ENCODE measurements at places on chromosomes 2 and 18.

GRCh38 chr2:100208141-100208770, 65.9 kb upstream of the AFF3 start:
- DNase-seq: no peak

DNA sequence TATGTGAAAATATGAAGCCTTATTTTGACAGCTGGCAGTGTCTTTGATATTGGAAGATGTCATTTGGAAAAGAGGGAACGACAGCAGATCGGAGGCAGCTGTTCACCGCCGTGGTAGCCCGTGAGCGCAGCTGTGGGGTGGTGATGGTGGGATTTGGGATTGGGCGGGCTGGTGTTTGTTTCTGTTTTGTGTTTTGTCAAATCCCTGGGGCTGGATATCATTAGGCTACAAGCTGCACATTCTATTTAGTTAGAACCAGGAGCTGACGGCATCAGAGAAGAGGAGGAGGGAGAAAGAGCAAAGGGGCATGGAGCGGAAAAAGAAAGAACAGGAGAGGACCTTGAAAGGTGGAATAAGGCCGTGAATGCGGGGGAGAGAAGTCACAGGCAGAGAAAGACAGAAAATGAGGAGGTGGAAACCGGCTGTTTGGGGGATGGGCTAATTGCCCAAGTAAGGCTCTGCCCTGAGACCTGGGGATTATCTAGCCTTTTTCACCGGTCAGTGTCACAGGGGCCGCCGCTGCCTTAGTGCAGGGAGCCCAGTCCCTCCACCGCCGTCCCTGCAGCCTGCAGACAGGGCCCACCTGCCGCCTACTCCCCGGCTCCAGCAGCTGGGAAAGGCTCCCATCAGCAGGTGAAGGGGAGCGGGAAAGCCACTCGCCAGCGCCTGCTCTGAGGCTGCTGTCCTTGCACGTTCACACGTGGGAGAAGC, 88.0 kb downstream of the ZCCHC2 start:
- DNase-seq: no peak

DNA sequence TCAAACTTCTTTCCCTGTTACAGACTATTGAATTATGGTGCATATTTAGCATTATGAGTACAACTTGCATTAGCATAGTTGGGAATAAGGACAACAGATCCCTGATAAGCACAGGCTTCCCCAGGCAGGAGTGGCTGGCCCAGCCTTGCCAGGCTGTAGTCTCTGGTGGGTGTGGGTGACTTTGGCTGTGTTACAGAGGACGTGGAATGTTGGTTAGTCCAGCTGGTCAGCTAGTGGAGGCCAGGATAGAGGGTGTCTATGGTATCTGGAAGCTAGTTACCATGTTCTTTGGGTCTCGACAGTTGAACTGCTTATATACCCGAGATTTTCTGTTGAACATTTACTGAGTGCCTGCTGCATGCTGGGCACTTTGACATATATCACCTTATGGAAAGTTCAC, 4.7 kb downstream of the SH3RF3 start:
- DNase-seq: no peak

GRCh38 chr2:121178730-121179129, 106.3 kb downstream of the TFCP2L1 start:
- no peak for DNase-seq

GRCh38 chr2:68565858-68566257, 77.5 kb upstream of the PROKR1 start:
- no peak for DNase-seq

GRCh38 chr2:218286570-218287459, 5.5 kb downstream of the TMBIM1 start:
- peak; percentile 23 for DNase-seq

DNA sequence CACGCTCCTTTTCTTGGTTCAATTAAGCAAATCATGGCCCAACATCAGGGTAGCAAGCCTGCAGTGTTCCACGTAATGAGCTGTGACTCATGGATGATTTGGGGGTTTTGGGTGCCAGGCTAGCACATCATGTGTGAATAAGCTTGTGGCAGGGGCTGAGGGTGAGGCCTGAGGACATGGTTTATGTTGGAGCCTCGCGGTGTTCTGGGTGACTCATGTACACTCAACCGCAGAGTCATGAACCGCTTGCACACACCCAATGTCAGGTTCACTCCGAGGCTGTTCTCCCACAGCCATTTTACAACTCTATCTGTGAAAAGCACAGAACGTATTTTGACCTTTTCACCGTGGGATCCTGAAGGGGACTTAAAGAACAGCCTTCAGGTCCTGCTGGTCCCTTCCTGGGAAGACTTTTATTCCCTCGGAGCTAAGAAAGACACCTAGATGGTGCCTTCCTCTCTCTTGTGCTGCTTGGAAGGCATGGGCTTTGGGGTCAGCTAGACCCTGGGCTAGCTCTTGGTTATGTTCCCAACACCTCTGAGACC, 139.9 kb upstream of the ZEB2 start:
- DNase-seq: no peak

DNA sequence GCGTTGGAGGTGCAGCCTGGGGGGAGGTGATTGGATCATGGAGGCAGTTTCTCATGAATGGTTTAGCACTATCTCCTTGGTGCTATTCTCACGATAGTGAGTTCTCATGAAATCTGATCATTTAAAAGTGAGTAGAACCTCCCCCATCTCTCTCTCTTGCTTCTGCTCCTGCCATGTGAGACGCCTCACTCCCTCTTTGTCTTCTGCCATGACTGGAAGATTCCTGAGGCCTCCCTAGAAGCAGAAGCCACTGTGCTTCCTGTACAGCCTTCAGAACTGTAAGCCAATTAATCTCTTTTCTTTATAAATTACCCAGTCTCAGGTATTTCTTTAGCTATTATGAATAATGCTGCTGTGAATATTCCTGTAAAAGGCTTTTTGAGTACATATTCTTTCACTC, 52.9 kb downstream of the SERPINB7 start:
- no peak for DNase-seq

- DNase-seq: no peak
These were observed 1006.1 kb upstream of the CELF4 start for GRCh38 chr18:38571651-38572050.

DNA sequence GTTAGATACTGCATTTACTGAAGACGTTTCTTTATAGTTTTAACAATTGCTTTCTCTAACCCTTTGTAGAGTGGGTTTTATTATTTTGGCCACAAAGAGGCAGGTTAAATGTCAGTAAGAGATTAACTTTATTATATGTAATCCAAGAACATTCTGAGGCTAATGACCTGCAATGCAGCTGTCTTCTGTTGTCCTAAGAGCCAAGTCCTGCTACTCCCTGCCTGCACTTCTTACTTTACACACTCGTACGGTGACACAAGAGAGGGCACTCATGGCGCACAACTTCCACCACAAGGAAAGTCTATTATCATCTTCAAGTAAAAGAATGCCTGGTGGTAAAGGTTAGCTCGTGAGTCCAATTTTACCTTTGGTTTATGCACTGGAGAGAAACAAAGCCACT, 471.0 kb upstream of the HNMT start:
- no peak for DNase-seq

DNA sequence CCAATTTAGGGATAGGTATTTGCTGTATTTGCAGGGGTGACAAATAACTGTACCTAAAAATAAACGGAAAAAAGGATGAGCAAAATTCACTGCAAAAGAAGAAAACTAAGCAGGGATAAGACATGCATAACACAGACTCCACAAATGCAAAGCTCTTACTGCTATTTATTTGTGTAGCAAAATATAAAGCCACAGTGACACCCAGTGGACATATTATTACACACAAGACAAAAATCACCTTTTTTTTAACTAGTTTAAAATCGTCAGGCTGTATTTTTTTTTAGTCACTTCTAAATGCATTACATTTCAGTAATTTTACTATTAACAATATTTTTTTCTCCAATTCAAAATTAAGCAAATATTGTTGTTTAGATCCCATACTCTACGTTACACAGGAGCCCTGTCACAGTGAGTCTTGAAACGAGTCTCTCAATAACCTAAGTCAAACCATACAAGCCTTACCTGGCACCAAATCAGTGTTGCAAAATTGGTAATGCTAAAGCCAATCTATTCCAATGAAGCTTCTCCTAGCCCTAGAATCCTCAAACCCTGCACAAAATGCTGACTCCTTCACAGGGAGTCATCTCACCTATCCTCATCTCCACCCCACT, 23.7 kb downstream of the METTL4 start:
- DNase-seq: peak; percentile 12

DNA sequence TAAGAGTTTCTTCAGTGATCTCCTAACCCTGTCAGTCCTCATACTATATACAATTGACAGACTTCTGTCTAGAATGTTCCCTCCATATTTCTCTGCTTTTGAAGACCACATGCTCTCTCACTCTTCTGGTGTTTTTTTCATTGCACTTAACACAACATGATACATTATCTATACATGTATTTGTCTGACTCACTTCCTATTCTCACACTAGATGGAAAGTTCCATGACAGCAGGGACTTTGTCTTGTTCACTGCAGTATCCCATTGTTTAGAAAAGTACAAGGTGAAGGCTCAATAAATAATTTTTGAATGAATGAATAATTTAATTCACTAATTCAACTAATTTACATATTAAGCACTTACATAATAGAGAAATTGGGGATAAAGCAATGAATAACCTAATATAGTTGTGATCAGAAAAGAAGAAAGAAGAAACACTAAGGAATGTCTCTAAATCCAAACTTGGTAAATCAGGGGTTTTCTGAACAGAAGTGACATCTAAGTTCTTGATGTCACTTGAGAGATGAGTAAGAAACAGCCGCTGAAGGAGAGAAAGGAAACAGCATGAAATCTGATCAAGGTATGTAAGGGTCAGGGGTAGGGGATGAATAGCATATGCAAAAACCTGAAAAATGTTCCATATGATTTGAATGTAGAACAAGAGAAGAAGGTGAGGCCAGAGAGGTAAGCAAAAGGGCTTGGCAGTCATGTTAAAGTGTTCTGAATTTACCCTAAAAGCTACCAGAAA, 42.4 kb downstream of the MBD2 start:
- no peak for DNase-seq

DNA sequence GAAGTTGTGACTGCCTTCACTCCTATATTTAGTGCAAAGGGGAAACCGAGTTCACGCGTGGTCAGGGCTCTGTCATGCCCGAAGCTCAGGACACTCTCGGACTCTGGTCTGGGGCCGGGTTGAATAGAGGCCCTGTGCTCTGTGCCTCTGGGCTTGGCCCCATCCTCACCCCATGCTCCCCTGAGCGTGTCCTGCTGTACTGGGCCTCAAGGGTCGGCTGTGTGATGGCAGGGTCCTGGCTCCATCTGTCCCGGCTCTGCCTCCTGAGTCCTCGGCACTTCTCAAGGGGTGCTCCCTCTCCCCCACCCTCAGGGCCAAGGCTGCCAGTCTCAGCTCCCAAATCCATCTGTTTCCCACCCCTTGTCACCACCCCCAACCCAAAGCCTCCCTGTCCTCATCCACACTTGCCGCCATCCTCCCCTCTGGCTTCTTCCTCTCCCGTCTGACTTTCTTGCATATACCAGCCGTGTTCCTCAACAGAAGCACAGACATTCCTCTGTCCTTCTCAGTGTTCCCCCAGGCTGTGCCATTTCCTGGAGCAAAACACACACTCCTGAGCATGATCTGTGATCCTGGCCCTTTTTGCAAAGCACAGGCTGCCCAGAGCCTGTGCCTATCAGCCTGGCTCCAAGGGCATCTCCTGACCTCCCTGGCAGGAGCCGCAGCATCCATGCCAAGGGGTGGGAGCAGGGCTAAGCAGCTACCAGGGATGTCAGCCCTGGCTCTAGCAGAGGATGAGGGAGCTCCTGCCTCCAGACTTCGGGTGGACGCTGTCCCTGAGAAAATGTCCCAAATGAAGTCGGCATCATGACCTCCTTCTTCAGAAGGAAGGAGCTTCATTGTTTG, 64.2 kb upstream of the OTOS start:
- DNase-seq: no peak

- DNase-seq: no peak
These were observed 264.7 kb downstream of the PTH2R start for GRCh38 chr2:208671284-208671683.

GRCh38 chr2:128489526-128490273, 171.0 kb upstream of the HS6ST1 start:
- no peak for DNase-seq

- DNase-seq: no peak
These were observed 4.9 kb downstream of the EPAS1 start for GRCh38 chr2:46302005-46302695.

DNA sequence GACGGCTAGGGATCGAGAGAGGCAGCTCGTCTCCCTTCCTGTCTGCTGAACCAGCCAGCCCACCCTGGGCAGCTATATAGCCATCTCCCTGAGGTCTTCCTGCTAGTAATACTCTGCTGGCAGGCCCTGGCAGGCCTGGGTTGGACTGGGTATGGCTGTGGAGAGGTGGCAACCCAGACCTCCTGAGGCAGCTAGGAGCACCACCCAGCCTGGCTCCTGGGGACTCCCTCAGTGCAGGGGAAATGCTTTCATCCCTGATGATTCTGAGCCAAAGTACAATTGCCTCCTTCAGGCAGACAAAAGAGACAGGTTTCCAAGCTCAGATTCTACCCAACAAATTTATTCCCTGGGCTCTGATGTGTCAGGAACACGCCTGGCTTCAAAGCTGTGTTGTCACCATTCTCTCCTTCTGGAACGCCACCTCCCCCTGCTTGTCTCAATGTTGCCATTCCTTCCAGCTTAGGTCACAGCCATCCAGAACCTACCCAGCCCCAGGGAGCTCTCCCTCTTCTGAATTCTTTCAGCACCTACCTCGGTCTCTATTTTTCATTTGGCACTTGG, 4.7 kb upstream of the DNAJB2 start:
- DNase-seq: no peak

GRCh38 chr2:232420463-232421188, 14.0 kb downstream of the ALPG start:
- DNase-seq: no peak

DNA sequence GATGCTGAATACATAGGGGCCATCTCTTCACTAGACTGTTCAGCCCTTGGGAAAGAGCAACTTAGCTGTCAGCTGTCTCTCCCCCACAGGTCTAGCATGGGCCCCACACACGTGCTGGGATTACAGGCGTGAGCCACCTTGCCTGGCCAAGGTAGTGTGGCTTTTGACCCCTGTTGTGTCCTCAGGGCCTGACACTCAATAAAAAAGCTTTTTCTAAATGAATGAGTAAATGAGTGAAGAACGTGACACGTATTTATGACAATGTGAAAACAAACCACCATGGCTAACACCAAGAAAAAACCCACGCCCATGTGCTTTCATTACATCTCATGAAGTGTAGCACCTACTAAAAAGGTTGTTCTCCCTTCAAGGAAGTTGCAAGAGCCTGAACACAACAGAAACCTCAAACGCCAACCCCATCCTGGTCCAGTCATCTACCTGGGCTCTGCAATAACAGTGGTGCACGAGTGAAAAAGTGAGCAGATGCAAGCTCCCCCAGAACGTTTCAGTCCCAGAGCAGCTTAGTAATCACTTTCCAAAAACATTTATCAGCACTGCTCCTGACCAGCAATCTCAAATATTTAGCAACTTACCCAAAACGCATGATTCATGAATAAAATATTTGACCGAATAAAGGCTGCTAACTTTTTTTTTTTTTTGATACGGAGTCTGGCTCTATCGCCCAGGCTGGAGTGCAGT, 3.4 kb downstream of the WDFY1 start:
- no peak for DNase-seq

DNA sequence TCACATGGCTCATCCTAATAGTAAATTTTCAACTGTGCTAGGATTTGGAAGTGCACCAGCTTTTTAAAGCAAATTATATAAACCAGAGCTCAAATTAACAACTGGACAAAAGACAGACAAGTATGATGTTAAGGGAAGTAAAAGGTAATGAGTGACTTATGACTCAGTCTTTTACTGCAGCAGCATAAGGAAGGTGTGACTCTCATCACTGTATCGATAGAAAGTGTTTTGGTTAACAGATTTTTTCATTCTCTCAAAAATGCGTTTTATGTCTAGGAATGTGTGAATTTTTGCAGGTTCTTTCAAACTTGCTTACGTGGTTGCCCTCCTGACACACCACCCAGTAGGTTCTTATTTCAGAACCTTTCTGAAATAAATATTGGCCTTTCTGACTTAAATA, 244.2 kb upstream of the BOD1L2 start:
- no peak for DNase-seq

Data from NCI-H446 treated with DMSO at 0.1 percent for 48 hours (cell line).